ENCODE measurements at places on chromosomes 2 and 18.

DNA sequence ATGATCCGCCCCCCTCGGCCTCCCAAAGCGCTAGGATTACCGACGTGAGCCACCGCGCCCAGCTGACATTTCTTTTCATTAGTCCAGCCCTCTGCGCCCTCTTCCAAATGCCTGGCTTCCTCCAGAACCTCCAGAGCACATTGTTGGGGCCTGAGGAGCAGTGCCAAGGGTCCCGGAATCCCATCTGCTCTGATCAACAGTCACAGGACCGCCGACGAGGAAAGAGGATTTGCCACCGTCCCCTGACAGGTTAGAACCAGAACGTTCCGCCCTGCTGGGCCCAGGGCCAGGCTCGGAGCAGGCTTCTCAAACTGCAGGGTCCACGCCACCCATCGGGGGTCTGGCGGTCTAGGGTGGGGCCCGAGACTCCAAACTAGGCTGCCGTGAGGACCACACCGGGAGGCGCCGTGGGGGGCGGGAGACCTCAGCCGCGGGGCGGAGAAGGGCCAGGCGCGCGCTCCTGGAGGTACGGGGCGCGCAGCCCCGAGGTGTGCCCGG is 36.9 kb upstream of the ITM2C start:
- H3K36me3 ChIP-seq: no peaks in the 10 kb centered on the region
- H3K4me1 ChIP-seq: no peaks in the 10 kb centered on the region
- peaks cover 13% of the 10 kb centered on the region for H3K27me3 ChIP-seq
- no peak overlapping the region for H3K27ac ChIP-seq

DNA sequence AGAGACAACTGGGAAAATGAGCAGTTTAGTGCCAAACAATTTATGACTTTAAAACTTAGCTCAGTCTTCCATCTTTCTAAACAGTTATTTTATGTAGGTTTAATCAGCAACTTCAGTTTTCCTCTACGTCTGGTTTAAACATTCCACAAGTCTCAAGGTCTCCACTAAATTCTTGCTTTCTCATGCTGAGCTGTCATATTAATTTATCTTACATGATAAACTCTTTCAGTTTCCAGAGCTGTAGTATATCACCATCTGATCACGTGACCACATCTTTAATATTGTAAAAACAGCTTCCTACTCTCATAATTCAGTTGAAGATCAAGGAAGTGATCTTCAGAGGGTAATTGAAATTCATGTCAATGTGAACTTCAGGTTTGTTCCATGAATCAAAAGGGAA is 158.6 kb downstream of the ZNF804A start:
- H3K4me1 ChIP-seq: no peaks in the 10 kb centered on the region
- H3K27me3 ChIP-seq: no peaks in the 10 kb centered on the region
- peak; percentile 91 for DNase-seq
- H3K4me3 ChIP-seq: no peak overlapping the region
- no peak overlapping the region for H3K27ac ChIP-seq
- H3K36me3 ChIP-seq: peaks cover 3% of the 10 kb centered on the region

DNA sequence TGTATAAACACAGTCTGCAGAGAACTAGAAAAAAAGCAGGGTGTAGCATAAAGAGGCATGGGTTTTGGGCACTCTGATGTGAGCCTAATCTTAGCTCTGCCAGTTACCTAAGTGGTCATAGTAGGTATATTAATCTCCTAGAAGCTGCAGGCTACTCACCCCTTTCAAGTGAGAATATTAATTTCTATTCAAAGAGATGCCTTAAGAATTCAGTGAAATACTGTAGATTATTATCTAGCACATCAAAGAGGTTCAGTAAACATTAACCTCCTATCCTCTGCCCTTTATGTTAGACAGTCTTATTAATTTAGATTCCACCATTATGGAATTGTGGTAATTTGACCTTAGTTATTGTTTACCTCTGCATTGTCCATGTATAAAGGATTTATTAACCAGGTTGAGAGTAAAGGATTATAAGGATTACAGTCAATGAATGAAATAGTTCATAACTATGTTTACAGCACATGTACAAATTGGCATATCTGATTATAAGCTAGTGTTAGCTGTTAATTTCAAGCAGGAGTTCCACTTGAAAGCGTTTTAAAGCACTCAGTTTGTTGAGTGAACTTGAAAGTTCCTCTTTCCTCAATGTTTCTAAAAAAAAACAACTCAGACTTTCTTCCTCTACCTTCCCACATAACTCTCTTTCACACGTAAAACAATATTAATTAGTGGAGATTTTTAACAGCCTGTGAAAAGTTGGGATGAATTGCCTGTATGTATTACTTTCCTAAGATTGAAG is 150.6 kb upstream of the EPC2 start:
- H3K4me3 ChIP-seq: no peak overlapping the region
- DNase-seq: no peak
- H3K36me3 ChIP-seq: no peaks in the 10 kb centered on the region
- no peak overlapping the region for H3K27ac ChIP-seq
- H3K27me3 ChIP-seq: no peaks in the 10 kb centered on the region
- peaks cover 11% of the 10 kb centered on the region for H3K4me1 ChIP-seq

- DNase-seq: peak; percentile 49
- H3K27me3 ChIP-seq: no peaks in the 10 kb centered on the region
- no peaks in the 10 kb centered on the region for H3K4me1 ChIP-seq
- no peak overlapping the region for H3K27ac ChIP-seq
Measured at GRCh38 chr2:177038787-177039484, 173.7 kb upstream of the HNRNPA3 start.

- H3K27ac ChIP-seq: no peak overlapping the region
- DNase-seq: no peak
- H3K27me3 ChIP-seq: peaks cover 4% of the 10 kb centered on the region
- H3K4me3 ChIP-seq: no peak overlapping the region
- no peaks in the 10 kb centered on the region for H3K36me3 ChIP-seq
Measured at GRCh38 chr2:182810087-182810486, 56.4 kb downstream of the FRZB start.

DNA sequence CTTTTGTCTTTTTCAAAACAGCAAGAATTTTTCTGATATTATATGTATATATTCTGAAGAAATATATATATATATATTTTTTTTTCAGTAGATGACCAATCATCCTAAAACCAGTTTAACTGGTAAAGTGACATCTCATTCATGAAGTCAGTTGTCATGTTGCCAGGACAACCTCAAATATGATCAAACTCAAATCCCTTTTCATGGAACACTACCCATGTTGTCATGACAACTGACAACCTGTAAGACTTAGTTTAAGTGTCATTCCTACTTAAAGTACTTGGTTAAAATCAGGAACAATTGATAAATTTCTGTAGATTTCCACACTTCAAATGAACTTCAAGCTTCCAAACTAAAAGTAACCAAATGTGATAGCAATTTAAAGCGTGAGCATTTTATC is 101.8 kb upstream of the ERBB4 start:
- no peaks in the 10 kb centered on the region for H3K4me1 ChIP-seq
- H3K27me3 ChIP-seq: no peaks in the 10 kb centered on the region
- no peak overlapping the region for H3K4me3 ChIP-seq
- no peak for DNase-seq
- no peaks in the 10 kb centered on the region for H3K36me3 ChIP-seq

DNA sequence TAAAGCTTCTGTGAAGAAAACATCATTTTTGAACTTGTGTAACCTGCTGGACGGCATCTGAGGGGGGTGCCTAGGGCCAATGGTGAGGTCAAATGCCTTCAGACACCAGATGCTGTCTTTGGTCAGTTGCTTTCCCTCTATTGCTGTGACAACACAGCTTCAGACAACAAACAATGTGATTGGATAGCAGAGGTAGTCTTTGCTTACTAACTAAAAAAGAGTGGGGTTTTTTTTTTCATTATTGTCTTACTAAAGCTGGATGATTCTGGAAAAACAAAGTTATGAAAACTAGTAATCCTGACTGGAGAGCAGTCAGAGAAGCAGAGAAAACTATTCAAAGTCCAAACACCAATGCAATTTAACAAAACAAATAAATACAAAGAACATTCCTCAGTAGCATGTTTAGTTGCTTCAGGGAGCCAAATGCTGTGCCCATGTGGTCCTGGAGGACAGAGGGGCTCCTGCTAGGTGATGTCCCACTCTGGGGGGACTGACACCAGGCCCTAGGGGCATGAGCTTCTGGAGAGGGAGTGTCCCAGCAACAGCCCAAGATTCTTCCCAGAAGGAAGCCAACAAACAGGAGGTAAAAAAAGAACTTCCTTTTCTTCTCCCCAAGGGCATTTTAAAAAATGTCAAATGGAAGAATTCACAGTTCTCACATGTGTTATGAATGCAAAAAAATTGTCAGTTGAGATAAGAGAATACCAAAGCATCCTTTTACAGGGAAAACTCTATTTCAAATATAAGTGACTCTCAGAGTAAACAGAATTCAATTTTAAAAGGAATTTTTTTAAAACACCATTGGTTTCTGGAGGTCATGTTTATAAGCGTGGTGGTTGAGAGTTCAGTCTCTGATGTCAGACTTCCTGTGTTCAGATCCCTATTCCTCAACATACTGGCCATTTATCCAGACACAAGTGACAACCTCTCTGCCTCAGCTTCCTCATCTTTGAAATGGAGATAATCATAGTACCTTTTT is 181.1 kb upstream of the PGAP1 start:
- no peak overlapping the region for H3K4me3 ChIP-seq
- no peak for DNase-seq
- no peak overlapping the region for H3K27ac ChIP-seq
- H3K36me3 ChIP-seq: peaks cover 14% of the 10 kb centered on the region
- H3K27me3 ChIP-seq: no peaks in the 10 kb centered on the region
- H3K4me1 ChIP-seq: no peaks in the 10 kb centered on the region

- no peaks in the 10 kb centered on the region for H3K36me3 ChIP-seq
- H3K27ac ChIP-seq: no peak overlapping the region
- peaks cover 2% of the 10 kb centered on the region for H3K4me1 ChIP-seq
- H3K4me3 ChIP-seq: no peak overlapping the region
Measured at GRCh38 chr2:113211226-113212105, 37.7 kb downstream of the PSD4 start.

- H3K27me3 ChIP-seq: no peaks in the 10 kb centered on the region
- no peak overlapping the region for H3K27ac ChIP-seq
- no peaks in the 10 kb centered on the region for H3K36me3 ChIP-seq
Measured at GRCh38 chr2:3368261-3368722, 9.3 kb downstream of the EIPR1 start.

DNA sequence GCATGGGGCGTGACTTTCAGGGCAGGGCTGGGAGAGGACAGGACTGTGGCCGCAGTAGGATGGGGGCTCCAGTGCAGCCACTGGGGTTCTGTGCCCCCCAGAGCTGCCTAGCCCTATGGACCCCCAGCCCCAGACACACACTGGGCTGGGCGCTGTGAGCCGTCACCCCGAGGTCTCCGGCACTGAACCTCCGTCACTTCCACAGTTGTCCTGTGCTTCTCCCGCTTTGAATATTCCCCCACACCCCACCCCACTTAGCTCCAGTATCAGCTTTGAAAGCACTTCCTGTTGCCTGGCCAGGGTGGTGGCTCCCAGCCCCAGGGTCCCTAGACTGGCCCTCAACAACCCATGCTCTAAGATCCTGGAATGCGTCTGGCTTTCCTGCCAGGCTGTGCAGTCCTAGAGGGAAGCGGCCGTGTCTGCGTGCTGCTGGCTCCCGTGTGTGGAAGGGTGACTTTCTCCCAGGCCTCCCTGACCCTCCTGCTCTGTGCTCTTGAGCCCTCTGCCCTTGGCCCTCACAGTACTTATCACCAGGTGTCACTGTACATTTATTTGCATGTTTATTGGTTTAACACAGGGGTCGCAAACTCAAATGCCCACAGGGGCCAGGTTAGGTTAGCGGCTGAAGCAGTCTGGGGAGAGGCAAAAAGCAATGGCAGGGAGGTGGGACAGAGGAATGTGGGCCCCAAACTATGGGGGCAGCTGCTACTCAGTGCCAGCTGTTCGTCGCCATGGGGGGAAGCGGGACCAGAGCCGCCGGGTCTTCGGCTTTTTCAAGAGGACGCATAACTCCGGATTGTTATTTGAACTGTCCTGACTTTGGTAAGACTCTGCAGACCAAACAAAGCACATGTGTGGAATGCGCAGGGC is 9.9 kb downstream of the OBSL1 start:
- no peak overlapping the region for H3K4me3 ChIP-seq
- no peak for DNase-seq
- H3K27me3 ChIP-seq: no peaks in the 10 kb centered on the region
- H3K27ac ChIP-seq: no peak overlapping the region

GRCh38 chr2:151808258-151809072 is 19.8 kb downstream of the ARL5A start:
- peak; percentile 51 for DNase-seq
- H3K36me3 ChIP-seq: peaks cover 20% of the 10 kb centered on the region
- H3K27me3 ChIP-seq: no peaks in the 10 kb centered on the region
- no peak overlapping the region for H3K27ac ChIP-seq
- H3K4me1 ChIP-seq: peaks cover 2% of the 10 kb centered on the region

GRCh38 chr2:197862246-197862955 is 58.0 kb downstream of the PLCL1 start:
- H3K4me1 ChIP-seq: no peaks in the 10 kb centered on the region
- no peak overlapping the region for H3K27ac ChIP-seq
- no peak overlapping the region for H3K4me3 ChIP-seq
- DNase-seq: no peak
- H3K27me3 ChIP-seq: no peaks in the 10 kb centered on the region

DNA sequence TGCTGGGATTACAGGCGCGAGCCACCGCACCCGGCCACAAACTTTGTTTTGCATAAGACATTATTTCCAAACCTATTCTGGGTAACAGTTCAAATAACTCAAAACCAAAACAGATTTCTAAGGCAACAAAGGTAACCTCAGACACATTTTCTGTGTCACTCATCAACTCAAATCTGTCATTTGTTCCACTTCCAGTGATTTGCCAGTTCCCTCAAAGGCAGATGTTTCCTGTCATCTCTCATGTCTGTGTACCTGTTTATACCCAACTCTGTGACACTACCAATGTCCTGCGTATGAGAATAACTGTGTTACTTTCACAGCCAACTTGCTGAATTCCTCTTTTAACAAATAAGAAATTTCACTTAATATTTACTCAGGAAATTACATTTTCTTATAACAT is 54.4 kb downstream of the SCN3A start:
- DNase-seq: peak; percentile 83
- no peak overlapping the region for H3K27ac ChIP-seq
- no peaks in the 10 kb centered on the region for H3K36me3 ChIP-seq
- no peak overlapping the region for H3K4me3 ChIP-seq

GRCh38 chr2:48601349-48601748 is 16.3 kb upstream of the GTF2A1L start:
- peak; percentile 21 for DNase-seq
- H3K36me3 ChIP-seq: no peaks in the 10 kb centered on the region
- no peak overlapping the region for H3K4me3 ChIP-seq
- no peaks in the 10 kb centered on the region for H3K27me3 ChIP-seq
- no peaks in the 10 kb centered on the region for H3K4me1 ChIP-seq
- H3K27ac ChIP-seq: no peak overlapping the region

GRCh38 chr2:168062054-168062453 is 185.3 kb downstream of the STK39 start:
- H3K4me3 ChIP-seq: no peak overlapping the region
- no peaks in the 10 kb centered on the region for H3K4me1 ChIP-seq
- H3K27me3 ChIP-seq: no peaks in the 10 kb centered on the region
